ENCODE measurements at places on chromosomes 3 and 15. TPM values are rescaled to one million over a fixed set of nuclear protein-coding genes. Genes with fewer than 3 reads are reported as not detected.

The RLBP1 gene
- not detected for total RNA-seq

The ITGB5 gene
- total RNA-seq = 69.6 TPM

The CAMK2N2 gene
- total RNA-seq = 0.95 TPM

The LRIG1 gene
- total RNA-seq = 75.3 TPM

The ADPRH gene
- total RNA-seq = 2.7 TPM

The DUOX1 gene
- total RNA-seq = 1.7 TPM

Measured in mucosa of descending colon (tissue), 3 donors.